ENCODE measurements at places on chromosomes 11 and 22.

DNA sequence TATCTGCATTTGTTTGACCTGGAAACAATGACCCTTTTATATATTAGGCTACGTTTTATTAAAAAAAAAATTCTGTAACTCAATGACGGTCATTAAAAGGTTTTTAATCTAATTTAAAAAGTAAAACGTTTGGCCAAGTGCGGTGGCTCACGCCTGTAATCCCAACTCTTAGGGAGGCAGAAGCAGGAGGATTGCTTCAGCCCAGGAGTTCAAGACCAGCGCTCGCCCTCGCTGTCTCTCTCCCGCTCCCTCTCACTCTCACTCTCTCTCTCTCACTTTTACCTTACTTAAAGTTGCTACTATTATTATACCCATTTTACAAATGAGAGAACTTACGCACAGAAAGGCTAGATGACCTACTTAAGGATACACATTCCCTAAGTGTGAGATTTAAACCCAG is 814 bp upstream of the NARS2 start:
- DNase-seq, result no peak

- no peak for DNase-seq
Observed at GRCh38 chr11:47940904-47941649, 39.3 kb upstream of the PTPRJ start.

DNA sequence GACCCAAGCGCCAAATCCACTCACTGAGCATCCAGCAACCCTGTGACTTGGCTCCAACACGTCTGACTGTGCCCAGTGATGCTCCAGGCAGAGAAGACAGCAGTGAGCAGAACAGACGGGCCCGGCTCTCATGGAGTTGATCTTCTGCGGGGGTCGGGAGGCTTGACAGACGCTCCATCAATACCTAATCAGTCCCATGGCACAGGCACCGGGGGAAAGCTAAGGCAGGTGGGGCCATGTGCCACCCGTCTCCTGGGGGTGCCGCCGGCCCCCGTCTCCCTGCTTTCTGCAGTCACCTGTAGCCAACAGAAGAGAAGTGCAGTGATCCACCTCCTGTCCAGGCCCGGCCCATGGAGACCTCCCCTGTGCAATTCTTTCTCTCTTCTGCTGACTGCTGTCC is 47.5 kb downstream of the LINC01488 start:
- DNase-seq, result no peak

- DNase-seq, result no peak
Observed at GRCh38 chr22:40107851-40108378, 69.8 kb upstream of the TNRC6B start.

DNA sequence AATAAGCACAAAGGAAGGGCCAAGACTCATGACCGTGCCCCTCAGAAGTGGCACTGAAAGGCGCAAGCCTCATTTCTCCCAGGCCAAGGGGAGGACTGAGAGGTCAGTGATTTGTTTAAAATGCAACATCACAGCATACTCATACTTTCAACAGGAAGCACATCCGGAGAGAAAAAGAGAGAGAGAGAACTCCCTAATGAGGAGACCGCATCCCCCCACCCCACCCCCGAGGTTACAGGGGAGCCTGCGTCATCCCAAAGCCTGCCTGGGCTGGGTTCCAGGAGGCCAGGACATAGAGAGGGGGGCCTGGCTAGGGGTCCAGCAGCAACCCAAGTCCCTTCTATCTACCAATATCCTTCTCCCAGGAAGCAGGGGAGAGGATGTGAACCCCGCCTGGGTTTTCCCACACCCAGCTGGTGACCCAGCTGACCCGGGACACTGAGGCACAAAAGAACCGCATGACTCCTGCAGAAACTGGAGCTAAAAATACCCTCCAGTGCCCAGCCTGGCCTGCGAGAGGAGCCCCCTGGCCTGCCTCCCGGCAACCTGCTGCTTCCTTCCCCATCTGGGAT is 3.8 kb downstream of the CSNK1E start:
- no peak for DNase-seq

GRCh38 chr22:26033071-26033470 is 136.2 kb upstream of the SEZ6L start:
- DNase-seq, result no peak

- no peak for DNase-seq
Observed at GRCh38 chr22:37163096-37163489, 13.4 kb upstream of the IL2RB start.

GRCh38 chr11:78551066-78551465 is 23.6 kb downstream of the NARS2 start:
- no peak for DNase-seq

DNA sequence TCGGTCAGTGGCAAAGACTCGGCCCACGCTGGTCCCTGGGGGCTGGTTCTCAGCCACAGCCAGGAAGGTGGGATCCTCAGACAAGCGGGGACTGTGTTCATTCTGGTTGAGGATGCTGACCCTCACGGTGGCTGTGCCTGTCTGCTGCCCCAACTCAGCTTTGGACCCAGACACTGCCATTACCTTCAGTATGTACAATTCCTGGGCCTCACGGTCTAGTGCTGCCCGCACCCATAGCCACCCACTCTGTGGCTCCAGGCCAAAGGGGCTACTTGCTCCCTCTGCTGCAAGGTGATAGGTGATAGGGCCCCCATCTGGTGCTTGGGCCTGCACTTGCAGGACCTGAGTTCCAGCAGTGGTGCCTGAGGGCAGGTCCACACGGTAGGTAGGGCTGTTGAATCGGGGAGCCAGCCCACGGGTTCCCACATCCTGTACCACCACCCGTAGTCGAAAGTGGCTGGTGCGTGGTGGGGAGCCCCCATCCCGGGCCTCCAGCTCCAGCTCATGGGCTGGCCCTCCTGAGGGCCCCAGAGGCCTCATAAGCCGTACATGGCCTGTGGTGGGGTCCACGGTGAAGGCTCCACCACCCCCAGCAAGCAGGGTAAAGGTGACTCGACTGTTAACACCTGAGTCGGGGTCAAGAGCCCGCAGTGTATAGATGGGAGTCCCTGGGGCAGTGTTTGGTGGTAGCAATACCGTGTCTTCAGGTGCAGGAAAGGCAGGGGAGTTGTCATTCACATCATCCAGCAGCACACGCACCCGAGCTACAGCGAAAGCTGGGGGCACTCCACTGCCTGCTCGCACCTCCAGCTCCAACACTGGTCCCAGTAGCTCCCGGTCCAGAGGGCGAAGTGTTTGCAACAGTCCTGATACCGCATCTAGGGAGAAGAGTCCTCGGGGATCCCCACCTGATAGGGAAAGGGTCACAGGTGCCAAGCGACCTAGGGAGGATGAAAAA is 13.2 kb upstream of the TPP1 start:
- no peak for DNase-seq

GRCh38 chr22:49370627-49371301 is 456.9 kb downstream of the BRD1 start:
- DNase-seq, result no peak

DNA sequence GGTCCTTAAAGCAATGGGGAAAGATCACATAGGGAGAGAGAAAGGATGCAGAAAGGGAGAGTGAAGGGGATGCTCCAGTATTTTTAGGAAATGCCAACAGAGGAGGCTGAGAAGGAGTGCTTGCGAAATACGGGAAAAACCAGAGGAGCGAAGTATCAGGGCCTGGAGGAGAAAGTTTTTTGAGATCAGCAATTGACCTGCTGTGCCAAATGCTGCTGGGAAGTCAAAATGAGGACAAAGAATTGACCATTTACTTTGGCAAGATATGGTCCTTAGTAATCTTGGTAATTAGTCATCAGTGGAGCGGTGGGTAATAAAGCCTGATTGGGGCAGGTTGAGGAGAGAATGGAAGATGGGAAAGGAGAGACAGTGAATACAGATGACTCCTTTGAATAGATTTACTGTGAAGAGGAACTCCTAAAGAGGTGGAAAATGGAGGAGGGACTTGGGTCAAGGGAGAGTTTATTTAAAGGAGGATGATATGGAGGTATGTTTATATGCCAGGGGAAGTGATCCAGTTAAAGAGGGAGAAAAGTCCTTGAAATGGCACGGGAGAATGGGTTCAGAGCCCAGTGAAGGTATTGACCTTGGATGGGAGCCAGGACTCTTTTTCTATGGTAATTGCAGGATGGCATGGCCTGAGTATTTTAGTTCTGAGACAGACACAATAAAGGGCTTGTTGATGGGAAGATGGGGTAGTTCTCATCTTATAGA is 111.5 kb downstream of the PKNOX2 start:
- DNase-seq, result no peak

DNA sequence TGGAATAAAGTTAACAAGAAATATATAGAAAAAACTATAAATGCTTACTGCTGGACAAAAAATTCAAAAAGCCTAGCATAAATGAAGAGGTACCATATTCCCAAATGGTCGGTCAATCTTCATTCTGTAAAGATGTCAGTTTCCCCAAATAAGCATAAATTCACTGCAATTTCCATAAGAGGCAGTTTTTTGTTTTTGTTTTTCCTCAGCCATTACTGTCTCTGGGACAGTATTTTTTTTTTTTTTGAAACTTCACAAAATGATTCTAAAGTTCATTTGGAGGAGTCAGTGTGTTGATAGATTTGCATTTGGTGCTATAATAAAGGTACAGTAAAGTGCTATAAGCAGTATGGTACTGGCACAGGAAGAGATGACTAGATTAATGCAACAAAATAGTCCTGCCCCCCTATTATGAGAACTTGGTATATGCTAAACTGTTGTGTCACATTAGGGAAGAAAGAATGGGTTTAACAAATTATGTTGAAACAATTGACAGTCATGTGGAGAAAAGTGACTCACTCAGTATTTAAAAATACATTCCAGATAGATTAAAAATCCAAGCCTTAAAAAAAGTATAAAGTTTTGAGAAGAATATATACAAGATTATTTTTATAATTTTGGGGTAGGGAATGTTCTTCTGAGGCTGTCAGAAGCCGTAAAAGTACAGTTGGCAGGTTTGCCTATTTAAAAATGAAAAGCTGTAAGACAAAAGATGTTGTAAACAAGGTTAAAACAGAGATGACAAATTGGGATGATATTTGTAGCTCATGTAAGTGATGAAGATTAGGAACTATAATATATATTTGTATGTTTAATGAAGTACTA is 2.6 kb upstream of the FTH1 start:
- DNase-seq, result no peak

GRCh38 chr11:130418756-130419155 is 9.7 kb downstream of the ADAMTS8 start:
- DNase-seq, result no peak

GRCh38 chr11:43802509-43802908 is 78.1 kb upstream of the ALKBH3 start:
- DNase-seq, result no peak

DNA sequence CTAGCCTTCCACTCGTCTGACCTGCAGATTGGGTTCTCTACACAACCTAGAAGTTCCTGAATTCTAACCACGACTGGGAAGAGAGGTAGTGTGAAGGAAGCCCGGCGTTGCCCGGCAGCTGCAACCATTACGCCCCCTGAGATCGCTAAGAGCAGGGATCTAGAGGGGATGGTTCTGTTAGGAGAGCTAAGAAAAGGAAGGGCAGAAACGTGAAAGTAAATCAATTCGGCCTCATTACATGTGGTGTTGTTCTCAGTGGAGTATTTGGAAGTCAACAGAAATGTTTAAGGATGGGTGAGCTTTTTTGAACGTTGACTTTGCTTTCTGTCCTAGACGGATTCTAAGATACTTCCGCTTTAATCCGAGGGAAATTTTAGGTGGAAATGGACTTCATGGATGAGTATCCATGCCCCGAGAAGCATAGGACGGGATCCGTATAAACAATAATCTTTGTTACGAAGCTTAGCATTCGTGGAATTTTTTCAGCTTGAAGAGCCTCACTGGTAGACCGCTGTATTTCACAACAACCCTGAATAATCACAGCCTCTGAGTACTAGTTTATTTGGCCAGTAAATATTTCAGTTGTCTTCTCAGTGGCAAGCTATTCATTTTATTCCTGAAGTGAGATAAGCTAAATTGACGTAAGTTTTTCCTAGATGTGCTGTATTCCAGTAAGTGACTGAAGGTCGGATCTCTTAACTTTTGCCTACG is 629 bp downstream of the ATP5MG start:
- no peak for DNase-seq

DNA sequence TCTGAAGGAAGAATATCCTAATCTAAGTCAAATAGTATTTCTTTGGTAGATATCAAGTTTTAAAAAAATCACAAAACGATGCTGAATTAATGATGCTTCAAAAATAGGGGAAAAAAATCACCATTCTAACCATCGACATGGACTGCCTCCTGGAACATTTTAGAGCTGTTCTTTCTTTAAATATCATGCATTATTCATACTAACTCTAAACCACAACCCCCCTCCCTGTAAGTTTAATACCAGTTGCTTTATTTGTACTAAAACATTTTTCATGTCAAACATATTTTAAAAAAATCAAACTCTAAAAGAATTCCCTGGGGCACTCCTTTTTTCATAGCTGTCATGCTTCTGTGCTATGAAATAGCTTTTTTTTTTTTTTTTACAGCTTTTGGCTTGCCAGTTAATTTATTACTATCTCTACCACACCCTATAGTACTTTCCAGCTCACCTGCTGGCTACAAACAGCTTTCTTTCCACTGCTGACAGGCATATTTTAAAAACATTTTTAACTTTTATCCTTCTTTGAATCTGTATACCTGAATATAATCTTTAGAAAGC is 256.9 kb downstream of the SOX6 start:
- no peak for DNase-seq

DNA sequence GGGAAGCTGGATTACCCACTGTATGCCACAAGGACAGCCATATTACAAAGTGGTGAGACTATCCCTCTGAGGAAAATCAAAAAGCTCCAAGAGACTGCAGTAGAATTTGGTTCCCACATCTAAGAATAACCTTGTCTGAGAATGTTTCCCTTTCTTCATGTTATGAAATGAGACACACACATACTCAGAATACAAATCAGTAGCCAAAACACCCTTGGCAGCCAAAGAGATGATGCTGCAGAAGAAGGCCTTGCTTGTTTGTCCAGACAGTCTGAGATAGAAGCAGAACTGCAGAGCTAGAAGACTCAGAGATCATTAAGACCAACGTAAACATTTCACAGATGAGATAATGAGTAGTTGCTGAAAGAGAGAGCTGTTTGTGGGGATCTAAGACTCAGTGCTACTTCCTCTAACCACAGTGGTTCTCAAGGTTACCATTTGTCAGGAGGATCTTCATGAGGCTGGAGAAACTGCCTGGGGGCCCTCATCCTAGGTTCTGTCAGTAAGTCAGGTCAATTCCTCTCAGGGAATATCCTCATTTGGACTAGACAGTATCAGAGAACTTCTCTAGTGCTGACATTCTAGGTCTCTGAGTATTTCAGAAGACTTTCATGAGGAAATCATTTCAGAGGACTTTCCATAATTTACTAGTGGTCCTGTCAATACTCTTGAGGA is 38.9 kb downstream of the RELT start:
- DNase-seq, result no peak

- no peak for DNase-seq
Observed at GRCh38 chr11:119638851-119639250, 90.1 kb downstream of the NECTIN1 start.

DNA sequence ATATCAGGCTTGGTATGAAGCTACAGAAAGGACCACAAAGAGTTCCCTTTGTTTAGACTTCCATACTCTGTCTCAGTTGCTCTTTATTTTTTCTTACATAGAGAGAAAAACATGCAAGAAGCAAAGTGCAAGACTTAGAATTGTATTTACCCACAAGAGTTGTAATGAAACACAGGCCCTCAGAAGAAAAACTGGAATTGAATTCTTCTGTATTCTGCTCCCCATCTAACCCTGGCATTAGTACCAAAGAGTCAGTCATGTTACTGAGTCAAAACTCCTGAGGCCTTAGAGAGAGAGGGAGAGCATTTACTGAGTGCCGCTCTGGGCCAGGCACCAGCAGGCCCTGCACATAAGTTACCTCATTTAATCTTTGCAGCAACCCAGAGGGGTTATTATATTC is 43.9 kb upstream of the DLAT start:
- no peak for DNase-seq
